ENCODE measurements at places on chromosomes 2 and 18. TPM values are rescaled to one million over a fixed set of nuclear protein-coding genes. Genes with fewer than 3 reads are reported as not detected.

Gene ICOS
- total RNA-seq = 0.14 TPM

Gene DQX1
- total RNA-seq = not detected

Gene SIX3
- not detected for total RNA-seq

- DNase-seq = no peak
These were observed 64.2 kb downstream of the MTCL1 start for GRCh38 chr18:8769509-8770095.

GRCh38 chr2:46983065-46983801 is 67.6 kb upstream of the MCFD2 start:
- DNase-seq = no peak

DNA sequence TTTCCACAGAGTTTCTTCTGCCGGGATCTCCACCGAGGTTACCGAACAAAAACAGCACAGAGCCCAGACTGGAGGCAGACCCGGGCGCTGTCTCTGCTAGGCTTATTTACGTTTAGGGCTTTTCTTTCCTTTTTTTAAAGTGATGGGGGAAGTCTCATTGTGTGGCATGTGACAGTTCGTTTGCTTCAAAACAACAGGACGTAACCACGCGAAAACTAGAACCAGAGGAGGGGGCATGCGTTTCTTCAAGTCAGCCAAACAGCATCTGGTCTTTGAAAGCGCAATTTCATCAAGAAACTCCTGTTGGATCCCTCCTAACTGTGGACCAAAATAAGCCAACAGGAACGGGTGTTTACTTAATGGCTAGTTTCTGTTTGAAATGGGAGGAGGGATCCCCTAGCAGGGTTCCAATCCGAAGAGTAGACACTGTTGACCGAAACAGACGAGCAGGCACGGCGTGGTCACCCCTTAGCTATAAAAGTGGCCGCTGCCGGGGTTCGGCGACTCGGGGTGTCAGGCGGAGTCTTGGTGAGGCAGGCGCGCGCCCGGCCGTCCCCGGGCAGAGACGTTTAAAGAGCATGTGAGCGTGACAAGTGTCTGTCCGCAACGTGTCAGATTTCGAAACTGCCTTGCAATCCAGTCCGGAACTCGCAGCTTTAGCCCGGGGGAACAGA is 997 bp upstream of the TGIF1 start:
- peak; percentile 96 for DNase-seq

- no peak for DNase-seq
These were observed 6.4 kb upstream of the SPATS2L start for GRCh38 chr2:200300065-200300464.

- DNase-seq = peak; percentile 57
These were observed 94.9 kb downstream of the TWIST2 start for GRCh38 chr2:238942726-238943300.

- peak; percentile 84 for DNase-seq
These were observed 1.0 kb downstream of the CYP1B1 start for GRCh38 chr2:38074764-38075506.

Data from posterior vena cava (tissue), 2 donors.